Fibroblast of skin of left quadriceps (primary cell): ENCODE measurements at places on chromosomes 4 and X.

- DNase-seq = no peak
Observed at GRCh38 chr4:158823461-158823873, 54.6 kb downstream of the FNIP2 start.

- DNase-seq = no peak
Observed at GRCh38 chrX:9316096-9316495, 148.8 kb upstream of the TBL1X start.

GRCh38 chr4:85632981-85633380 lies 158.0 kb downstream of the ARHGAP24 start:
- no peak for DNase-seq

DNA sequence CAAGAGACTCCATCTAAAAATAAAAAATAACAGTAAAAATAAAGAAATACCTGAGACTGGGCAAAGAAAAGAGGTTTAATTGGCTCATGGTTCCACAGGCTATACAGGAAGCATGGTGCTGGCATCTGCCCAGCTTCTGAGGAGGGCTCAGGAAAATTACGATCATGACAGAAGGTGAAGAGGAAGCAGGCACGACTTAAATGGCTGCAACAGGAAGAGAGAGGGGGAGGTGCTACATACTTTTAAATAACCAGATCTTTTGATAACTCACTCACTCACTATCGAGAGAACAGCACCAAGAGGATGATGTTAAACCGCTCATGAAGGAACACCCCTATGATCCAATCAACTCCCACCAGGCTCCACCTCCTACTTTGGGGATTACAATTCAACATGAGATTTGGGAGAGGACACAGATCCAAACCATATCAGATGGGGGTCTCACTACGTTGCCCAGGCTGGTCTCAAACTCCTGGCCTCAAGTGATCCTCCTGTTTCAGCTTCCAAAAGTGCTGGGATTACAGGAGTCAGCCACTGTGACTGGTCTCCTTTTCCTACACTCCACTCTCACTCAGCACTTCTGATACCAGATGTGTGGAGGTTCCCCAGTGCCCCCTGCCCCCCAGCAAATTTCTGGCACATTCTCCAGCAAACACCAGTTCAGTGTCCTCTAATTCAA lies 11.9 kb upstream of the ZNF157 start:
- no peak for DNase-seq

- no peak for DNase-seq
Observed at GRCh38 chr4:26300314-26301307, 20.2 kb upstream of the RBPJ start.

DNA sequence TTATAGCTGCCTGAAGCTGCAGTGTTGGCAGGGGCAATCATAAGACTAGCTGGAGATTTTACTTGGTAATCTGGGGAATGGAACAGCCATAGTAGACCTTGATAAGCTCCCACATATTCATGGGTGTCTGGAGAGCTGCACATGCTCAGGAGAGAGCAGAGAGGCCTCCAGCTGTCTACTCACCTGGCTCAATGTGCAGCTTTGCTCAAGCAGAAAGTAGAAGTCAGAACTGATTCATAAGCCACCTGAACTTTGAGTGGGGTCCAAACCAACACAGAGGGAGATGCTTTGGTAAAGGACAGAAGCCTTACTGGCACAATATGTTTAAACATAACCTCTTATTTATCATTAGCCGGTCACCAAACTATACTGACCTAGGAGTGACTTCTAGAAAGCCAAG lies 54.4 kb downstream of the KDM6A start:
- DNase-seq = no peak

DNA sequence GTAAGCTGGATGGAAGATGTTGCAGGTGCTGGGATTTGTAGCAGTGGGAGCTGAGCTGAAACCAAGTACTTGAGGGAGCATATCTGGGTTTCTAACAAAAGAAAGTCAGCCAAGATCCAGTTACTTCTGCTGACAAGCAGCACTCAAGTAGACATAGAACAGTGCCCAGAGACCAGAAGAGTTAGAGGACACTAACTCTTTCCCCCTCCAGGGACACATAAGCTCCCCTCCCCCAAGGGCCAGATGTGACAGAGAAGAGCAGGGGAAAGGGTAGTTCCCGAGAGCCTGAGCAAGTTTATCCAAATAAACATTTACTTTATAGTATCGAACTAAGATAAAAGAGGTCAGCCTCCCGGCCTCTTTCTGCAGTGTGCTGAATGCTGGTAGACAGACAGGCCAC lies 12.2 kb downstream of the TRPC3 start:
- DNase-seq = no peak

DNA sequence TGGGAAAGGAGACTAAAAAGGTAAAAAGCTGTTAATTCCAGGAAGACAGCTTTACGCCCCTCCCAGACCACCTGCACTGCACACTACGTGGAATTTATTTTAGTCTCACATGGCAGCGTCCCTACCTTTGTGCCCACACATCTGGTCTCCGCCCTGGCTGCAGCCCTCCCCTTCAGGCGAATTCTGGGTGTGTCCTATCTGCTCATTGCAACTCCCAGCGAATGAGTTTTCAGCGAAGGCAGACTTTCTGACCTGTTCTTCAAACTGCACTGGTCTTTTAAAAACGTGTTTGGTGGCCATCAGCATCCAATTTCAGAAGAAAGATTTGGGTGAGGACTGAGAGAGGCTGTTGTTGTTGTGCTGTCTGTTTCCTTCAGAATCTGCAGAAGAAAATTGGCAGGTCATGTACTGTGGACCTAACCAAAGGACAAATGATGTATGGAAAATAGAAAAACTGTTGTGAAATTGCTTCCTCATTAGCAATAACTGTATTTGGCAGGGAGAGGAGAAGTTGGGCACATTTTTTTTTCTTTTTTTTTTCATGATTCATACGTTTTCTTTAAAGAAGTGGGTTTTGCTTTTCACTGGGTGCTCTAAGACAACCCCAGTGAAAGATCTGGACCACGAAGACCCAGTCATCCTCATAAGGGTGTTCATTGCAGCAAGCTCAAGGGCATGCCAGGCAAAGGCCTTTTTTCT lies 4.2 kb downstream of the TLR8 start:
- DNase-seq = no peak

- DNase-seq = no peak
Observed at GRCh38 chr4:120874792-120875774, 47.4 kb downstream of the PRDM5 start.

- DNase-seq = peak; percentile 41
Observed at GRCh38 chr4:137819964-137820383, 287.7 kb upstream of the PCDH18 start.

- DNase-seq = no peak
Observed at GRCh38 chr4:25061602-25062001, 30.9 kb upstream of the LGI2 start.

DNA sequence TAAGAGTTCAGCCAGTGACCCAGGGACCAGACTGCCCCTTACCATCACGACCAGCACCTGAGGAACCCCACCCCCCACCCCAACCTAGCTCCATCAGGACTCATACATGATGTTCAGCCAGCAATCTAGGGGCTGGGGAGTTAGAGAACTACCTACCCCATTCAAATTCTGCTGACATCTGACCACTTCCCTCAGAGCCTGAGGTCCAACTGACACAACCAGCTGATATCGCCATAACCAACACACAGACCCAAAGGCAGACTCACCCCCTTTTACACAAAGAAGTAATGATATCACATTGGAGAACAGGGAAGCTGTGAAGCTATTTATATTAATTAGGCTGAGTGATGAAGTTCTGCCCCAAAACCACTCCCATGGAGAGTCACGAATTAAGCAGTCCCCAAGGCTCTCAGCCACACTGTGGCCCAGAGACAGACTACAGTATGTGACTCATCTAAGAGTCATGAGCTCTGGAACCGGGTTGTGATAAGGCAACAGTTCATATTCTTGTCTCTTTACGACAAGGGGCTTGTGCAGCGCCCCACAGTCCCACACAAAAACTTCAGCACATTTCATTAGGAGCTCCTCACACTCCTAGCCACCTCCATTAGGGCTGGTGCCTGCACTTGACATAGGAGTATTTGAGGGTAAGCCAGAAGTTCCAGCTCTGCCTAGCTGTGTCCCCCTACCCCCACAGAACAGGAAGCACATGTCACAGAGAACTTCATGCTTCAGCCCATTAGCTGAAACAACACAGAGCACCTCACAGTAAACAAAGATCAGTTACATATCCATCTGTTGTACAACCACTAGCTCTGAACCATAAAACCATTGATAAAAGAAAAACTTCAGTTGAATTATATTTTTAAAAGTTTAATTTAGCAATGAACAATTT lies 184.7 kb upstream of the ZCCHC13 start:
- DNase-seq = no peak

- no peak for DNase-seq
Observed at GRCh38 chr4:174066611-174067205, 216.8 kb downstream of the FBXO8 start.

DNA sequence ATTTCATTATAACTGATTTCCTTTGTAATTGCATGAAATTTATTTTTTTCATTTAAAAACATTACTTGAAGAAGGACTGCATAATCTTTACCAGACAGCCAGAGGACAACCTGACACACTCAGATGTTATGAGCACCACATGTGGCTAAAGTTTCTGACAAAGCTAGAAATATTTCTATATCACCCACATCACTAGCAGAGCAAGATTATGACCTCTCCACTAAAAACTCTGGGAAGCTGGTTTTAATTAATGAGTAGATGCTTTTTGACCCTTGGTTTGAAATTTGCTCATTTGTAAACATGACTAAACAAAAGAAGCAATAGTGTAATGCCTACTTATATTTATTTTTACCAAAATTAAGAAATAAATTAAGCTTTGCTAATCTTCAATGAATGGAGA lies 661.5 kb upstream of the EPHA5 start:
- no peak for DNase-seq

DNA sequence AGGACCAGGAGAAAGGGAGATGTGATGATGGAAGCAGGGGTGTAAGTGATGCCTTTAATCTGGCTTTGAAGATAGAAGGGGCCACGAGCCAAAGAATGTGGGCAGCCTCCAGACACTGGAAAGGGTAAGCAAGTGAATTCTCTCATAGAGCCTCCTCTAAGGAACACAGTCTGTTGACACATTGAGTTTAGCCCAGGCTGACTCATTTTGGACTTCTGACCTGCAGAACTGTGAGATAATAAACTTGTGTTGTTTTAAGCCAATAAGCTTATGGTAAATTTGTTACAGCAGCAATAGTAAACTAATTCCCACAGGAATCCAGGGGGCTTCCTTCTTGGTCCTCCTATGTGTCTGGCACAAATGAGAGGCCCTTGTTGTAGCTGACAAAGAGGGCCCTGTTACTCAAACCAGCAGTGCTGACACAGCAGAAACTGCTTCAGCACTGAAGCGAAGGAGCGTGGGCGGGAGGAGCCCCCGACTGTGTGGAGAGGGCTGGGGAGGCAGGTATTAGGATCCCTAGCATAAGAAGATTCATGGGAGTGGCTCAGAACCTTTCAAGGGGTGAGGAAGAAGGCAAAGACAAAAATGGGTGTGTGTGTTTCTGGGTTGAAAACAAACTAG lies 268.7 kb downstream of the NR3C2 start:
- no peak for DNase-seq

GRCh38 chr4:181234951-181235680 lies 1008.1 kb upstream of the TENM3 start:
- DNase-seq = no peak

DNA sequence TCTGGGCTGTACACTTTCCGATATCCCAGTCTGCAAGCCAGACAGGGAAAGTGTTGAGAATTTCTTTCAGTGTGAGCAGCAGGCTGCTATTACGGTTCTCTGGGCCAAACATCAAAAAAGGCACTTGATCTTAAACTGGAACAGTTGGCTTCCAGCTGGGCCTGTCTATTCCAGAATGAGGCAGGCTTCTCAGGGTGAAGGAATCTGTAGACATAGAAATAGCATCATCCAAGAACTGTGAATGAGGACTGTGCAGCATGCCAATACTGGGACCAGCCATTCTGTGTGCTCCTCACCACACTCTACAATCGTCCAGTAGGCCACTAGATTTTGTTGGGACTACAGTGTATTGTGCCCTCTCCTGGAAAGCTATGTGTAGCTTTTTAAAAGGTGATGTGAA lies 31.1 kb downstream of the ART3 start:
- no peak for DNase-seq

DNA sequence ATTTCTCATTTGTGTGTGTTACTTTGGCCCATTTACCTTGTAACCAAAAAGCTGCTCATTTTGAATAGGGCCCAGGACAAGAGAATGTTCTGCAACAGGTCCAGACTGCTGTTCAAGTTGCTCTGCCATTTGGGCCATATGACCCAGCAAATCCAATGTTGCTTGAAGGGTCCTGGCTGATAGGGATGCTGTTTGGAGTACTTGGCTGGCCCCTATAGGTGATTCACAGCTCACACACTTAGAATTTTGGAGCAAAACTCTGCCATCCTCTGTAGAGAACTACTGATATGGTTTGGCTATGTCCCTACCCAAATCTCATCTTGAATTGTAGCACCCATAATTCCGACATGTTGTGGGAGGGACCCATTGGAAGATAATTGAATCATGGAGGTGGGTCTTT lies 131.5 kb downstream of the AASDH start:
- no peak for DNase-seq

DNA sequence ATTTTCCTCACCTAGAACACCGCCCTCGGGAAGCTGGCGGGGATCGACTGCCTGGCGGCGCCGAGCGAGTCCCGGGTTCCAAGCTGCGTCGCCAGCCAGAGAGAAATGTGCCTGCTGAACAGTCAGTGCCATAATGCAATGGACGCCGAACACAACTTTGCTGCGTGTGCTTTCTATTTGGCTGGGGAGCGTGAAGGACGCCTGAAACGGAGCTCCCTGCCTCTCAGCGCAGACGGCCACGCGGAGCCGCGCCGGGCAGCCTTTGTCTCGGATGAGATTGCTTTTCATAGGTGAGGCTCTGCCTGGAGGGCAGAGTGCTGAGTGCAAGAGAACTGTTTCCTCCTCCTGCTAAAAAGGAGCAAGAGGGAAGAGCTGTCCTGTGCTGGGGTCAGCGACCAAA lies 107.7 kb upstream of the BCOR start:
- no peak for DNase-seq

DNA sequence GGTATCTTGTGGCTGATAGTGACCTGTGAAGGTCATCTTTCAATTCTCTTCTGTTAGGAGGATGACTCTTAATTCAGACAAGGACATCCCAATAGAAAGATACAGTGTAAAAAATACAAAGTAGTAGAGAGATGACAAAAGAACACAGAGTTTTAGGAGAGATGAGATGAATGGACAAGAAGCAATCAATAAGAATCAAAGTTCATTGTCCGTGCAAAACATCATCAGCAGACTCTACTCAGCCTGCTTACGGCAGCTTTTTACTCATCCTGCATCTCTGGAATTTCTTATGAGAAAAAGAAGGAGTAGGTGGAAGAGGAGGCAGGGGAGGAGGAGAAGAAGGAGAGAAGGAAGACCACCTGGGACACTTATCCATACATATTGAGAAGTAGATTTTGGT lies 2131.7 kb downstream of the ARAP2 start:
- DNase-seq = no peak

DNA sequence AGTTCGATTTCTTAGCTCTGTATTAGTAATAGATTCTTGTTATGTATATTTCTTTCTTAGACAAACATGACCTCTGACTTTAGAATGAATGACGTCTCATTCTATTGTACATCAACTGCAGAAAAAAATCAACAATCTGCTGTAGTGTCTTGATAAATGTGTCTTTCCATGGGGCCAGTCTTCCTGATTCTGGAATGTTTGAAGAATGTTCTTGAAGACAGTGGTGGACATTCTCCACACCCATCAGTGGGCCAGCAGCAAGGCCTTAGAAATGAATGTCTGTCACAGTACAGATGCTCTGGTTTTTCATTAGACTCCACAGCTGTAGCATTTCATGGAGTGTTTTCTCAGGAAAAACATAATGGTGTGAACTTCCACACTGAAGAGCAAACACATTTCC lies 63.2 kb upstream of the FAM47B start:
- no peak for DNase-seq

- no peak for DNase-seq
Observed at GRCh38 chr4:48067536-48067935, 51.0 kb downstream of the NIPAL1 start.
